ENCODE measurements at places on chromosomes 1 and 21.

DNA sequence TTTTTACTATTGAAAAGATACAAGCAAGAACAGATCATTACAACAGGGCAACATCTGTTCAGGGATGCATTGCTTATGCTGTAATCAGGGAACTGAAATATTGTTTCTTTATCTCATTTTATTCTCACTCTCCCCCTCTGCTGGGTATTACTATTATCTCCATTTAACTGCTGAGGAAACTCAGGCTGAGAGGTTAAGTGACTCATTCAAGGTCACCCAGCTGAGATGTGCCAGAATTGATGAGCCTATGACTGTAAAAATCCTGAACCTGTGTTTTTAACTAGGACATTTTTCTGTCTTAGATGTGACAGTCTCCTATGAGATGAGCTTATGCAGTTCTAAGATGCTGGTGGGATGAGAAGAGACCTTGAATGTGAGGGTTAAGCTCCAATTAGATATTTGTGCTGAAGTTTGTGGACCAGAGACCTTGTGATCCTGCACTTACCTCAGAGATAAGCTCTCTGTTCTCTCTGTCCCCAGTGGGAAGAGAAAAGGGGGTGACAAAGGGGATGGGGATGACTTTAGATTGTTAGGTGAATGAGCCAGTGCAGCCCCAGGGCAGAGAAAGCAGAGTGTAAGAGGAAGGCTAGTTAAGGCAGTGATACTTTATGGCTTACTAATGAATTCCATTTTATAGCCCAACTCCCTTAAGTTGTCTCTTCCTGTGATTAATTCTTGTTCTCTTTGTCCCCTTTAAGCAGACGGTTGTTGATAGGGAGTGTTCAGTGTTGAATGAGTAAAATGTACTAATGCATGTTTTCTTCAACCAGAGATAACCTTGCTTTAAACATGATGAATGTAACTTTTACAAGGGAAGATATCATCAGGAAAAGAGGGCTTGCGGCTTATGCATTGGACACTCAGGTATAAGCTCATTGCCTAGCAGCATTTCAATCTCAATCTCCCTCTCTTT is 111.4 kb downstream of the HLX start:
- DNase-seq, result no peak

DNA sequence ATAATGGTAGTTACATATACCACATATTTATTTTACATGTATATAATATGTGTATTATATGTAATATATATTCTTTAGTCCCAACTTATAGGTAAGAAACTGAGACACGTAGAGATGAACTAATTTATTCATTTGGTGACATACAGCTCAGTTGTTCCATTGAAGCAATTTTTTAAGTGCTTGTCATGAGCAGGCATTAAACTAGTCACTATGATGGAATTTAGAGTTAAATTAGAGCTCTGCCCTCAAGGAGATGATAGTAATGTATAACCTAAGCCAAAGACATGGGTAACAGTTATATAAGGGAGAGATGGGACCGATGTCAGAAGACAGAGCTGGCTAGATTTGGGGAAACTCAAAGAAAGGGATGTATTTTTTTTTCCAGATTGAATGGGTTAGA is 83.0 kb downstream of the ST6GALNAC5 start:
- no peak for DNase-seq

DNA sequence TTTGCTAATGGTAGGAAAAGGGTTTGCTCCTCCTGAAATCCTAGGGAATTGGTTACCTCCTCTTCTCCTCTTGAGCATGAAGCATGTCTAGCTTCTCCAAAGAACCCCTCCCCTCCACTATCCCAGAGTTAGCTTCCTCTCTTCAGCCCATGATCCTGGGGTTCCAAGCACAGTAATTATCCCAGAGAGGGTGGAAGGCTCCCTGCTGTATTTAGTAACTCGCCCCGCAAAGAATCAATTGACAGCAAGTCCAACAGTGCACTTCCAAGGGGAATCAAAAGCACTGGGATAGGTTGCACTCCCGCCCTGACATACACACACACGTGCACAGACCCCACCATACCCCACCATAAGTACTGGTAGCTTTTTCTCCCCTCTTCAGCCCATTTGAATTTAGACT is 3.1 kb downstream of the S100A8 start:
- DNase-seq, result no peak

DNA sequence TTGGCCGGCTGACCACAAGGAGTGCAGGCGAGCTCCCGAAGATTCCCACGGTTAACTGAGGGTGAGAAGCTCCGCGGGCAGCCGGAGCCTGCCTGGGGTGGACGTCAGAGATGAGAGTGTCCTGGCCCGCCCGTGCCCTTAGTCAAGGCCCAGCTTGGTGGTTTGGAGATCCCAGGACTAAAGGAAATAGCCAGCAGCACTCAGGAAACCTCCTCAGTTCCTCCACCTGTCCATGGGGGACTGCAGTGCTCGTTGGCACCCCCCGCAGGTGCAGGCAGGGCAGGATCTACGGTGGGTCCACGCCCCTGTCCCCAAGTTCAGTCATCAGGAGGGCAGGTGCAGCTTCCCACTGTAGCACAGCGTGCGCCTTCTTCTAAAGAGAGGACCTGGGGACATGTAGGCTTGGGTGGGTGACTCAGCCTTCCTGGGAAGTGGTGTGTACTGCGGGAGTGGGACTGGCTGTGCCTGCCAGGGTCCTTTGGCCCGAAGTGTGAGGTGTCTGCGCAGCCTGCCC is 32.5 kb downstream of the SLX9 start:
- DNase-seq, result no peak

DNA sequence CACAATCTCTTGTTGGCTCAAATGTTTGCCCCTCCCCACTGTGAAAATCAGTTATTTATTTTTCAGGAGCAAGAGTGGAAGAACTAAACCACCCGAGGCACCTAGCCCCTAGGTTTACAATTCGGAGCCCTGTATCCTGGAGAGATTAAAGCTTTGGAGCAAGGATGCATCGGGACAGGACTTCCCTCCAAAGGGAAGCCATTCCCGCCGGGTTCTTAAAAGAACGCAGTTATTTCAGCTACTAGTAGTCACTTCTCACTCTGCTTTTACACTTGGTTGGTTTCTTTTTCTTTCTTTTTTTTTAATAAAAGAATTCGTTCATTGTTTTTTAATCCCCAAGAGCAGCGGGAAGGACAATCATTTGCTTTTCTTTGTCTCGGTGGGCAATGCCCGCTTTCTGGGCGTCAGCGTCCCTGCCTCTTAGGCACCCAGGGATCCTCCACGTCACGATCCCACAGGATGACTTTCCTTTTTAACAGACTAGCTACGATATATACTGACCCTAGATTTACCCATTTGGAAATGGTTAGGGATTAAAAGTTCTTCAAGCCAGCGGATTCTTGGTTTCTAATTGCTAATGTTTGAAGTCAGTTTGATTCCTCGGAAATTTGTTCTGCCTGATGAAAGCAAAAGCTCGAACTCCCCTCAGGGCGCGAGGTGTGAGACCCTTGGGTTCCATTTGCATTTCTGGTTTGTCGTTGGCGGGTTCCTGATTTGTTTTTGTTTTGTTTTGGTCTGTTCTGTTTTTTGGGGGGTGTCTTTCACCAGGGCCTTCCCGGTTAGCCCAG is 9.0 kb downstream of the TBX15 start:
- no peak for DNase-seq

Measured in Caco-2 (cell line).